ENCODE measurements at places on chromosomes 13 and 19.

DNA sequence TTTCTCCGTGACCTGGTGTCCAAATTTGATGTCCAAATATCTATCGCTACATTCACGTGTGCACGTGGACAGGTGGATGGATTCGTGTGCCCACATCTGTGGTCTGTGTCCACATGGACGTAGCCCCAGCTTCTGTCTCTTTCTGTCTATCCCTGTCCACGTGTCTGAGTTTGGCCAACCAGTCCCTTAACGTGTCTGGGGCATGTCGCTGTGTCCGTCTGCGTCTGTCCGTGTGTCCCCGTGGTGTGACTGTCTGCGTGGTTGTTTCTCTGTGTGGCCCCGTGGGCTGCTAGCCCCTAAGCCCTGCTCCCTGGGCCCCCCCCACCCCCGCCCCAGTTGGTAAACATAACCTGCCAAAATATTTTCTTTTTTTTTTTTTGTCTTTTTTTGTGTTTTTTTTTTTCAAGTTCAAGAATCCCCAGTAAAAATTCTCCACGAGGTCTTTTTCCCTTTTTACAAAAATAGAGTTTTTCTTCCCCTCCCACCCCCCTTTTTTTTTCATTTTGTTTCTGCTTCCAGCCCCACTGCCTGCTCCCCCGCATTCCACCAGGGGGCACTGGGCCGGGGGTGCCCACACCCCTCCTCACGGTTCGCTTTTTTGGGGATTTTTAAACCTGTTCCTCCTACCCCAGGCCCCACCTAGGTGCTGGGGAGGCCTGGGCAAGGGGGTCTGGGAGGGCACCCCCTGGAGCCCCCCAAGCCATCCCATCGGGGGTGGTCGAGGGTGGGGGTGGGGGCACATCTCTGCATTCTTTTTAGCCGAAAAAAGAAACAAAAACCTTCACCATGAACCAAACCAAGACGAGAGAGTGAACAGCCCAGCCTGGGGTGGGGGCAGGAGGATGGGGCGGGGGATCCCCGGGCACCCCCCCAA, 18.3 kb downstream of the PRKCSH start:
- no peak for DNase-seq

- peak; percentile 45 for DNase-seq
Measured at GRCh38 chr19:52369559-52370340, at the start of gene ZNF880. Gene ZNF880 (plus strand): TSS chr19:52369923. CDS start chr19:52369966, 43 bp downstream.

DNA sequence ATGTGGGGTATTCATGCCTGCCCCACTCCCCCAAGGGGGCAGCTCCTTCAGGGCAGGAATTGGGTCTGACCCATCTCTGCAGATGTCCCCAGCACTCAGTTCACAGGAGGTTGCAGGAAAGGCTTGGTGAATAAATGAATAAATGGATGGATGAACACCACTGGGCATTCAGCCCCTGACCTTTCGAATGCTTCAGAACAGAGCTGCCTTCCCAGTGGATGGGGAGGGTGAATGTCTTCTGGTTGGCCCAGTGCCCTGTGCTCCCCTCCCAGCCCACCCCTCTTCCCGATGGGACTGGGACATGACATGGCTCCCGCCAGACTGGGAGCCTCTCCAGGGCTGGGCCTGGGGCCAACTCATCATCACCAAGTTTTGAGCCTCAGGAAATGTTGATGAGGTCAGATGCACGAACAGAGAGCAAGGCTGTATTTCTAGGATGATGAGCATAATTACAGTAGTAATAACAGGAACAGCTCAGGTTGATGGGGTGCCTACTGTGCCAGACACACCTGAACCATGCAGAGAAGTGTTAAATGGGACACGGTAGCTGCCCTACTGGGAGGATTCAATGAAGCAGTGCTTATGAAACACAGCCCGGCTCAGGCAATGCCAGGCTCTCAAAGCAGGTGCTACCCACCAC, 25.7 kb downstream of the VRK3 start:
- no peak for DNase-seq

DNA sequence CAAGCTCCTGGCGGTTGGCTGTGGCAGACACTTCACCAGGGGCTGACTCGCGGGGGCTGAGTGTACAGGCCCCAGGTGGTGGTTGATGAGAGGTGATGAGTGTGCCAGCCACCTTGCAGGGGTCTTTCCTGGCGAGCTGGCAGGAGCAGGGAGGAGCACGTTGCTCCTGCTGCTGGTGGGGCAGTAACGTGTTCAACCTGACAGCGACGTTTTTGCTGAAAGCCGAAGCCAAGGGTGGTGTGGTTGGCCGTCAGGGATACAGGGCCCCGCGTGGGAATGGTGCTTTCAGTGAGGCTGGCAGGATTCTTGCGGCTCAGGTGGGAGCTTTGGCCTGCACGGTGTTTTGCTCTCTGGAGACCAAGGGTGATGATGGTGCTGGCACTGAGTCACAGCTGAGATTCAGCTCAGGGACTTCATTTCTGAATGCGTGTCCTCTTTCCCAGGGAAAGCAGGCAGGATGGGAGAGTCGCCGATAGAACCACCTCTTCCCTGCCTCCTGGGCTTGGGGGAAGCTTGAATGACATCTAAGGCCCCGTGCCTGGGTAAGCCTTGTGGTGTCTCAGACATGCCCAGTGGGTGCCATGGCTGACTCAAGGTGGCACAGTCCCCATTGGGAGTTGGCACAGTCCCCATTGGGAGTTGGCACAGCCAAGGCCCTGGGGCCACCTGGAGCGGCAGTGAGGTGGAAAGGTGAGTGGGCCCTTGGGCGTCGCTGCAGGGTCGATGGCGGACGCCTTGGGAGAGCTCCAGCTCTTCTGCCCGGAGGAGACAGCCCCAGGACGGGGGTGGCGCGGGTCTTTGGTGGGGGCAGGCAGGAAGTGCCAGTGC, 8.8 kb downstream of the DAZAP1 start:
- DNase-seq, result no peak

- DNase-seq, result no peak
Measured at GRCh38 chr19:4057931-4058692, 8.6 kb downstream of the ZBTB7A start.

Data from NCI-H187 treated with DMSO at 0.1 percent for 48 hours (cell line).